MCF 10A (cell line): ENCODE measurements at places on chromosomes 3 and 15. TPM values are rescaled to one million over a fixed set of nuclear protein-coding genes. Genes with fewer than 3 reads are reported as not detected.

DNA sequence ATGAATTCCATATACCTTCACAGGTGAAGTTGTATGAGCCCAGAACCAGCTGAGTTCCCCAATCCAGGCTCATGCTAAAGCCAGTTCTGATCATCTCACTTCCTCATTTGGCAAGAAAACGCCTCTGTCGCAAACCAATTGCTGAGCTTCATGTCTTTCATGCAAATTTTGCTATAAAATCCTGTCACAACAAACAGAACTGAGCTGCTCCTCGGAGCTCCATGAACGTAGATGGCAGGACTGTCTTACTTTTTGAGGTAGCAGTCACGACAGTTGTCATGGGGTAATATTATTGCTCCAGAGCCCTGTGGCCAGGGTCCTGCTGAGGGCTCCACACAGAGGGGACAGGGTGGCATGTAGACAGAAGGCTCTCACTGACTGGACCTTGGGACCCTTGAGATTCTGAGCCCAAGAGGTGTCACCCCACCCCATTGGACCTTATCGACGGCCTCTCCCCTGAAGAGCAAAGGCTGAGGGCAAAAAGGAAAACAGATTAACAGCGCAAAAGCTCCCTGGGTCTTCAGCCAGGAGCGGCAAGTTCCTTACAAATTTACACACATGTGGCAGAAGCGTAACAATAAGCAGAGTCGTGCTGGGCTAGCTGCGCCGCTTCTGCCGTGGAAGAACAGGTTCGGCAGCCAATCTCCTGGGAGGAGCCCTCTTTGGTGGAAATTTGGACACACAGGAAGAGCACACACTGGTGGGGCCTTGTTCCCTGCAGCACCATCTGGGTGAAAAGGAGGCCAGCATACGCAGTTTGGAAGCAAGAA lies 249.2 kb downstream of the OPA1 start:
- H3K4me3 ChIP-seq = no peak overlapping the region
- H3K27ac ChIP-seq = no peak overlapping the region
- H3K36me3 ChIP-seq = no peaks in the 10 kb centered on the region
- no peak for DNase-seq
- peaks cover 16% of the 10 kb centered on the region for H3K4me1 ChIP-seq

DNA sequence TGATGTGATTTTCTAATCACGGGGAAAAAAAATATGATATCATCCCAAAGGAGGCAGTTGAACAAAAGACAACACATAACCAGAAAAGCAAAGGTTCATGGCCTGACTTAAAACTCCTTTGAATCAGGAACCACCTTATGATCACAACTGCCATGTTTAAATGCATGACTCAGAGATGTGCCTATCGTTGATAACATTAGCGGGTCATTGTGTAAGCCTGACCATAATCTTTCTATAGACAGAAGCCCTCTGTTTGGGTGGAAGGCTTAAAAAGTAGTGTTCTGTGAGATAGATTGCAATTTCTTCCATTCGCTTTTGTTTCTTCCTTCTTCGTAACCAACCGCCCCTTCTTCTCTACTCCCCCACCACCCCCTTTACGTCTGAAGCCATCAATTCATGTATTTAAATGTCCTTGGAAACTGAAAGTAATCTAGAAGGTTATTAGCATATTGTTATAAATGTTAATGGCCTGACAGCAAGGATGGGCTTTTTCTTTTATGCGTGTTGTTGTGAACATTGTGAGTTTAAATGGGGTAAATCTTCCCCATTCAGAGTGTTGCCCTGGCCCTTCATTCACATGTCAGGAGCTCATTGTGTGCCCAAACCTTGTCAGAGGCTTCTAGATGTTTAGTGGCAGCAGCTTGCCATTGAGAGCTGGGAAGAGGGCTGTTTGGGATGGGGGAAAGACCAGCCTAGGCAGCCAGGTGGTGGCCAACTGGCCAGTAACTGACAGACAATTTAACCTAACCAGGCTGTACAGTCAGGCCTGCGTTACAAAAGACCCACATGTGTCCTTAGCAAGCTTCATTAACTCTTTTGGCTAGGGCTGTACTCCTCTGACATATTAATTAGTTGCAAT lies 64.5 kb downstream of the EPHA3 start:
- no peak overlapping the region for H3K4me3 ChIP-seq
- no peak overlapping the region for H3K27ac ChIP-seq
- H3K36me3 ChIP-seq = no peaks in the 10 kb centered on the region
- H3K4me1 ChIP-seq = no peaks in the 10 kb centered on the region

- H3K4me3 ChIP-seq = no peak overlapping the region
- H3K4me1 ChIP-seq = peaks cover 13% of the 10 kb centered on the region
- H3K27ac ChIP-seq = no peak overlapping the region
- DNase-seq = peak; percentile 48
- H3K27me3 ChIP-seq = no peaks in the 10 kb centered on the region
- H3K36me3 ChIP-seq = no peaks in the 10 kb centered on the region
Observed at GRCh38 chr3:62558549-62559112, 185.3 kb upstream of the FEZF2 start.

- H3K27me3 ChIP-seq = no peaks in the 10 kb centered on the region
- no peak for DNase-seq
- no peak overlapping the region for H3K27ac ChIP-seq
- no peak overlapping the region for H3K4me3 ChIP-seq
Observed at GRCh38 chr3:168888781-168889180, 774.7 kb downstream of the MECOM start.

GRCh38 chr3:194283221-194284006 lies 67.7 kb downstream of the CPN2 start:
- no peaks in the 10 kb centered on the region for H3K36me3 ChIP-seq
- no peaks in the 10 kb centered on the region for H3K27me3 ChIP-seq
- no peak overlapping the region for H3K4me3 ChIP-seq

Gene CPLX3
- total RNA-seq = not detected in 2 replicates

Gene CCRL2
- total RNA-seq = not detected in 2 replicates
